ENCODE measurements at places on chromosomes 2 and 18.

GRCh38 chr2:101781326-101781725 is 83.8 kb downstream of the MAP4K4 start:
- DNase-seq: no peak

- no peak for DNase-seq
These were observed 98.7 kb downstream of the ANKRD44 start for GRCh38 chr2:197211881-197212342.

GRCh38 chr2:172751564-172751963 is 15.9 kb downstream of the RAPGEF4 start:
- DNase-seq: no peak

- DNase-seq: no peak
These were observed 155.9 kb upstream of the CAPN13 start for GRCh38 chr2:30963184-30963583.

GRCh38 chr18:11733031-11733430 is 44.0 kb downstream of the GNAL start:
- DNase-seq: no peak

DNA sequence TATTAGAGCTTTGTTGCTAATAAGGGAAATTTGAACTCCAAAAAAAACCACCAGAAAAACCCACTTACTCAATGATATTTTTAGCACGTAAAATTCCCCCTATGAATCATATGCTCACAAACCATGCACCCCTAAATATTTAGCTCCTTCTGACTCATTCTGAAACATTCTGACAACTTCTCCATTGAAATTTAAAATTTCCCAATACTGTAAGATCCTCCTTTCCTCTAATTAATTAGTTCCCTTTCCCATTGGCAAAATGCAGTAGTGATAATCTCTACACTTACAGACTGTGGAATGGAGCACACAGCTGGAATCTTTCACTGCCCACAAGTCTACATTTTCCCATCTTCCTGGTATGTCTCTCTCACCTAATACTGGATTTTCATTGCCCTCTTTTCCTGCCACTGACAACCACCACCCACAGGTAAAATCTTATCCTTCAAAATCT is 215.8 kb upstream of the ACVR2A start:
- no peak for DNase-seq

DNA sequence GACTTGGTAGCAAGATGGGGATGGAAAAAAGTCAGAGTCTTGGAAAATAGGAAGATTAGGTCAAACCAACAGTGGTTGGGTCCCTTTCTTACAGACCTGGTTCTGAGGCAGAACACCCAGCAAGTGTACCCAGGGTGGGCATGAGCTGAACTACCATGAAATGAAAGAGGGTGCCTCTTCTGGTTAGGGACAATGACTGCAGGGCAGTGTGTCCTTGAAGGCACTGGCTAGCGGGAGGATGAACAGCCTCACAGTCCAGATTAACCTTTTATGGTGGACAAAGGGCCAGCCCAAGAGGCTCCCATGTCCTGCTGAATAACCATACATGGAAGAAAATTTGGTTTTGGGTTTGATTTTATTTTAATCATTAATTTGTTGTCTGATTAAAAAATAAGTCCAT is 61.8 kb upstream of the CCDC85A start:
- no peak for DNase-seq

DNA sequence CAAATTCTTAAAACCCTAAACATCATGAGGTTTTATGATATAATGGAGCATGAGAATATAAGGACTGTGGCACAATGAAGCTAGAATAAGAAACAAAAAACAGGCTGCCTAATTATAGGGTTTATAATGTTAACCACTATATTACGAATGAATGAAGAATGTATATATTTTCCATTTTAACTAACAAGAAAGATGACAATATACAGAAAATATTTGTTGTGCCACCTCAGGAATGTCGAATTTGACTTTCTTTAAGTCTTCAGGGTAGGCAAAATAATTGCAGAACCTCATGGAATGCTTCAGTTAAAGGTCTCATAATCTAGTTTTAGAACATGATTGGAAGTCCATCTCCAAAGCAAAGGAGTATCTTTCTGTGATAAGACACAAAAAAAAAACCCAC is 282.9 kb upstream of the SLC8A1 start:
- DNase-seq: no peak

All from thoracic aorta (tissue), 2 donors.